ENCODE measurements at places on chromosomes 2 and 18. TPM values are rescaled to one million over a fixed set of nuclear protein-coding genes. Genes with fewer than 3 reads are reported as not detected.

DNA sequence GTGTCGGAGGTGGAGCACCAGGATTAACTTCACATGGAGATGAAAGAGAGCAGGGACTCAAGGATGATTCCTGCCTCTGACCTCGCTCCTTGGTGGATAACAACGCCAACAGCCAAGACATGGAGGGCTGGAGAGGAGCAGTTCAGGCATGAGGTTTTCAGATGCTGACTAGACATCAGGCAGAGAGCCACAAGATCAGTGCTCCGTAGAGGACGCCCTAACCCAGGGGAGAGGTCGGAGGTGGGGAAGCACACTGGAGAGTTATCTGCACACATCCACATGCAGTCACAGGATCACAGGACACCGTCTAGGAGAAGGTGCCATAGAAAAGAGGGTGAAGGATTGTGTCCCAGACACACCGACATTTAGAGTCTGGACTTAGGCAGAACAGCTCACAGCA is 344.3 kb downstream of the EIPR1 start:
- no peak for DNase-seq

DNA sequence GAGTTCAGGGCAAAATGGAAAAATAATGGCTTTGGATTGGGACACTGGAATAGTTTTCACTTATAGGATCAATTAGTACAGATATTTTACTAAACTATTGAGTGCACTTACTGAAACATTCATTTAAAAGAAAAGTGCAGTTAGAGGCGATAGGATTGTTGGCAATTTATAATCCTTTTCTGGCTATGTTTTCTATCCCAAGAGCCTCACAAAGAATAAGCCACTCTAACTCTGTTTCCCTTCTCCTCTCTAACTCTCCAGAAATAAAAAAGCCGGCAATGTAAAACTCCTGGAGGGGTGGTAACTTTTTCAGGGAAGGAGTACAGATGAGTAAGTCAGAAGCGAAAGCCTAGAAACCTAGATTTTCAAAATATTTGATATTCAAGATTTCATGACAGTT is 91.3 kb downstream of the EPHA4 start:
- no peak for DNase-seq

DNA sequence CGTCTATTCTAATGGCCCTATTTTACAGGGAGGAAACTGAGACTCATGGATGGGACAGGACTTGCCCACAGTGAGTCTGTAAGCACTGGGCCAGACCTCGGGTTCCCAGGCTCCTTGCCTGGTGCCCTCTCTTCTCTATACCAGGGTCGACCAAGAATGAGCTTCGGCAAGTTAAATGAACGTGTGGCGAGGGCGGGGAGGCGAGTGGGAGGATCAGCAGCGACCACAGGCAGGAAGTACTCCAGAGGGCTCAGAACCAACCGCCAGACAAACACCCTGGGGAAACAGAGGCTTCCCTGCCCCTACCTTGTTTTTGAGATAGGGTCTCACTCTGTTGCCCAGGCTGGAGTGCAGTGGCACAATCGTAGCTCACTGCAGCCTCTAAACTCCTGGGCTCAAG is 177.7 kb upstream of the SMAD2 start:
- DNase-seq = no peak

GRCh38 chr2:144012304-144012703 is 507.6 kb downstream of the ZEB2 start:
- no peak for DNase-seq

DNA sequence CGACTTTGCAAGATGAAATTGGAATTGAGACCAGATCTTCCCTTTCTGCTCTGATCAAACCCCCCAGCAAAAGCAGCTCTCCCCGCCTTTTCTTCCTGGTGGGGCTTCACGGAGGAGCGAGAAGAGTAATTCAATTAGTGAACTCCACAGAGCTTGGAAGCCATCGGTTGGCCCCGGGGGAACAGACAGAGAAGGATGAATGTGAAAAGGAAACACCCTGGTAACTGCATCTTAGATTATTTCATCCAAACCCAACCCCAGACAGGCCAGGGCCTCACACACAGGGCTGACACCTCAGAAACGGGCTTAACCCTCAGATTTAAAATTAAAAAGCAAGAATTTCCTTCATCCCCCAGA is 18.3 kb downstream of the SMAD7 start:
- DNase-seq = no peak

IL37 gene
- total RNA-seq = not detected
